ENCODE measurements at places on chromosomes 11 and 22.
A peak's percentile ranks its signal among the peaks of the same experiment; 100 is the strongest.

- DNase-seq: no peak
Measured at GRCh38 chr22:37333724-37334460, 51.6 kb downstream of the CYTH4 start.

GRCh38 chr22:31901388-31902137 lies 42.8 kb upstream of the YWHAH start:
- no peak for DNase-seq

GRCh38 chr11:3109921-3110706 lies 52.9 kb upstream of the CARS1 start:
- DNase-seq: peak; percentile 85

DNA sequence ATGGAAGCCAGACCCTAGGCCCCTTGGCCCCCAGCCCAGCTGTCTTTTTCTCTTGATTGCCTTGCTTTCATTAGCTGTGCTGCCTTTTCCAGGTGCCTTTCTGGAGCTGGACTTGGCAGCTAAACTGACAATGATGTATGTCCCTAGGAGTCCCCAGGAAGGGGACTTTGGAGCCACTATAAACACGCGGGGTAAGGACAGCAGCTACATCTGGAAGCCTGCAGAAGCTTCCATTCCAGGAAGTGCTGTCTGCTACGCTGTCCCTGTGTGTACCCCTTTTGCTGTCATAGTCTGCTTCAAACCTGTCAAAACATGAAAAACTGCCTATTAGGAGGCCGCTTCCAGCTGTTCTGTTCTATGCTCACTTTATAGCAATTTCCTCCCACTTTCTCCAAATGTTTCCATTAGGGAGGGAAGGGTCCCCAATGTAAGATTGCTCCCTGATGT lies 153.3 kb upstream of the RAG2 start:
- DNase-seq: no peak

DNA sequence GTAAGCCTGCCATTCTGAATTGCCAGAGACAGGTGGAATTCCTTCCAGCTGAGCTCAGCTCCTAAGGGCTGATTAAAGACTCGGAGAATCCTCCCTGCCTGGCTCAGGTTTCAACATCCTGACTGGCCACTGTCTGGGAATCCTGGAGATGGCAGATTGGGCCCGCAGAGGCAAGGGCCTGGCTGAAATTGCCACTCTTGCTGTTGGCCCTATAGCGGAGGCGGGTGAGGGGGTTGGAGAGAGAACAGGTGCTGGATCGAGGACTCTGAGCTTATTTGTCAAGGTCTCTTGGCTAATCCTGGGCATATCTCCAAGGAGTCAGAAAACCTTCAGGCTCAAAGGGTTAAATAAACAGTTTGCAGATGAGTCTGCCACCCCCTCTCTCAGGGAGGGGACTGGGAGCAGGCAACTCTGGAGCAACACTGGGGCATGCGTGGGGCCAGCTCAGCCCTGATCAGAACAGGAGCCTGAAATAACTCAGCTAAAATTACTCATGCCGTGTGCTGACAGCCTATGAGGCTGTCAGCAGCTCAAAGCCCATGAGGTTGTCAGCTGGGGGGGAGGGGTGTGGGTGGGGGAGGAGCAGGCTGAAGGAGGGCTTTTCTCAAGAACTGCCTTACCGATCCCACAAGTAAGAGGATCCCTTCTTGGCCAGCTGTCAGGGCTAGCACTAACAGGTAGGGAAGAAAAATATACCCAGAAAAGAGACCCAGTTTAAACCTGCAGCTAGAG lies 14.7 kb upstream of the MFRP start:
- DNase-seq: peak; percentile 66

Data from WTC11 (cell line).